ENCODE measurements at places on chromosomes 12 and 14.

GRCh38 chr12:131829356-131829747, 1.2 kb downstream of the MMP17 start:
- DNase-seq: no peak

DNA sequence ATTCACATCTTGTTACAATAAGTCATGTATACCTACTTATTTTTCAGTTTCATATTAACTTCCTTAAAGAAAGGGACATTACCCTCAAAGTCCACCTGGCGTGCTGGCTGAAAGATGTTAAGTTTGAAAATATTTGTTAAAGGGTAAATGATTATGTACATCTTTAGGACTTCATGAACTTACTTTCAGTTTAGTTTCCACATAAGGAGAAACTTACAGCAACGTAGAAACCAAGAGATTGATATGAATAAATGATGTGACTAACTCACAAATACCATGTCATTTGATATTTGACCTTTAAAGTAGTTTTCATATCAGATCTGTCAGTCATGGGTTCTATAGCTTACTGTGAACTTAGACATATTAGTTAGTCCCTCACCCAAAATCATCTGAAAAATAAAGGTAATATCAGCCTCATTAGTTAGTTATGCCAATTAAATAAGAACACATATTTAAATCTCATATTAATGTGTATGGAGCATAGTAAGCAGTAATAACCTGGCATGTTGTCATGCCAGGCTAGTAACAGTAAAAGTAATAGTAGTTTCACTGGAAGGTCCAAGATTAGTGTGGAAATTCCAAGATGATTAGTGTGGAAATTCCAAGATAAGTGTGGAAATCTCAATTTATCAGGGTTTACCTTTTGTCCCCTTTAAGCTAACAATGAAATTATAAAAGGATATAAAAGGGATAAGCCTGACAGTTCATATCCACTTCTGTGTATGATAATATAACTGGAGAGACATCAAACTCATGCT, 1.9 kb upstream of the CLEC2D start:
- no peak for DNase-seq

DNA sequence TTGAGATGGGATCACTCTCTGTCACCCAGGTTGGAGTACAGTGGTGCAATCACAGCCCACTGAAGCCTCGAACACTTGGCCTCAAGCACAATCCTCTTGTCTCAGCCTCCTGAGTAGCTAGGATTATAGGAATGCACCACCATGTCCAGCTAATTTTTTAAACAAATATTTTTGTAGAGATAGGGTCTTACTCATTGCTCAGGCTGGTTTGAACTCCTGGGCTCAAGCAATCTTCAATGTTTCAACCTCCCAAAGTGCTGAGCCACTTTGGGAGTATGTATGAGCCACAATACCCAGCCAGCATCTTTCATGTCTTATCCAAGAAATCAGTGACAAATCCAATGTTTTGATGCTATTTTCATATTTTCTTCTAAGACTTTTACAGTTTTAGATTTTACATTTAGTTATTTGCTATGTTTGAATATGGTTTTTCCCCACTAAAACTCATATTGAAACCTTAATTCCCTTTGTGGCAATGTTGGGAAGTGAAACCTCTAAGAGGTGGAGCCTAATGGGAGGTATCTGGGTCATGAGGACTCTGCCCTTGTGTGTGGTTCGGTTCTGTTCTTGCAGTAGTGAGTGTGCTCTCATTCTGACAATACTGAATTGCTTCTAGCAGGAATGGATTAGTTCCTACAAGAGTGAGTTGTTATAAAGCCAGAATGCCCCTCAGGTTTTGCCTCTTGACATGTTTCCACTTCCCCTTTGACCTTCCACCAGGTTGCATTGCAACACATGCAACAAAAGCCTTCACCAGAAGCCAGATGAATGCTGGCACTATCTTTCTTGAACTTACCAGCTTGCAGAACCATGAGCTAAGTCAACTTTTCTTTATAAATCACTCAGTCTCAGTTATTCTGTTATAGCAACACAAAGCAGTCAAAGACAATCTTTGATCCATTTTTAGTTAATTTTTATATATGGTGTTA, 80.8 kb upstream of the AMIGO2 start:
- DNase-seq: no peak

DNA sequence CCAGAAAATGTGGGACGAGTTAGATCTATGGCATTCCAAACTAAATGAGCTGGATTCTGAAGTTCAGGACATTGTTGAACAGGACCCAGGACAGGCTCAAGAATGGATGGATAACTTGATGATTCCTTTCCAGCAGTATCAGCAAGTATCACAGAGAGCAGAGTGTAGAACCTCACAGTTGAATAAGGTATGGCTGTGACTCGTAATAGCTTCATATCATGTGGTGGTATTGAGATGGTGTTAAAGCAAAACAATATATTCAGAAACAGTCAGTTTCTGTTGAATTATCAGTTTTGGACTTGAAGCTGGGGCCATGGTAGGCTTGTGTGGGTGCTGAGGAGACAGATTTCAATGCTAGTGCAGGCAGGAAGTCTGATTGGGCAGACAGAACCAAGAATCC, 213.7 kb downstream of the ESR2 start:
- no peak for DNase-seq

DNA sequence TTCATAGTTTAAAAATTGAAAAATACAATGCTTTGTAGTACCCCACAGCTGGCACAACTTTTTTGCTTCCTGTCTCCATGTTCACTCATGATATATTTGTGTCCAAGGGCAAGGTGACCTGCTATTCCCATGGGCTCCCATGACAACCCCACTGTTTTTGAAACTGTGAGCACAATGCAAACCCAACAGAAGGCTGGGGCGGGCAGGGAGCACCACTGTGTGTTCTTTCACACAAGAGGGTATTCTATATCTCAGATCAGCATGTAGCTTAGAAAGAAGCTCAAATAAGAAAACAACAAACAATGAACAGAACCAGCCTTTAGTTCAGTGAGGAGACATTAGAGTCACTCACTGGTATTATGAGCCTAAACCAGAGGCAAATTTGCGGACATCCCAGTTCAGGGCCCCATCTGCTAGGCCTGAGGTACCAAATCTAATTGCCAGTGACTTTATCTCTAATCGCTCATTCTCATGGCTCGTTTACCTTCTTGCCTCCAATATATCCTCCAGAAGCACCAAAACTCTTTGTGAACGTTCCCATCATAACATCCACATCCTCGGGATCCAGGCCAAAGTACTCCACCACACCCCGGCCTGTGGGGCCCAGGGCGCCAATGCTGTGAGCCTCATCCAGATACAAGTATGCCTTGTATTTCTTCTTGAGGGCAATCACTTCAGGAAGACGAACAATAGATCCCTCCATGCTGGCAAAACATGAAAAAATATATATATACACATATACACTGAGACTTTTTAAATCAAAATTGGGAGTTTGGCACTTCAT, 56.4 kb upstream of the ISM2 start:
- DNase-seq: no peak

- no peak for DNase-seq
Measured at GRCh38 chr14:45698462-45699134, 445.6 kb upstream of the MIS18BP1 start.

DNA sequence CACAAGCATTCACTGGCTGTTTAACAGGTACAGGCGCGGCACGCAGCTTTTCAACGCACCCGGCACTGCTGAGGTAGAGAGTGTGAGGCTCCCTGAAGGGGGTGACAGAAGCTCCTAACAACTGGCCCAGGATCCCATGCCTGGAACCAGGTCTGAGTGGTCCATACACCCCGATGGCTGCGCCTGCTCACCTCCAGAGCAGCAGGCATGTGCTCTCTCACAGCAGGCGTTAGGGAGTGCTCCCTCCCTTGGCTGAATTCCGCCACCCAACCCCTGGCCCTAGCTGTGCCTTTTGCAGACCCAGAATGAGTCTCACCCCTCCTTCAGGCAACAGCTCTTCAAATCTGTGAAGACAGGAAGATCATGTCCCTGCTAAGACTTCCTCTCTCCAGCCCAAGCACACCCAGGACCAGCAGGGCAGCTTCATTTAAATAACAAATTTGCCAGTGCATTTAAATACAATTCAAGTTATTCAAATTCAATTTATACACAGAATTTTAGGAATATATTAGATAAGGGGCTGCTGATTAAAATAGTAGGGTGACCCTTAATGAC, 86.0 kb downstream of the SETD3 start:
- DNase-seq: no peak

DNA sequence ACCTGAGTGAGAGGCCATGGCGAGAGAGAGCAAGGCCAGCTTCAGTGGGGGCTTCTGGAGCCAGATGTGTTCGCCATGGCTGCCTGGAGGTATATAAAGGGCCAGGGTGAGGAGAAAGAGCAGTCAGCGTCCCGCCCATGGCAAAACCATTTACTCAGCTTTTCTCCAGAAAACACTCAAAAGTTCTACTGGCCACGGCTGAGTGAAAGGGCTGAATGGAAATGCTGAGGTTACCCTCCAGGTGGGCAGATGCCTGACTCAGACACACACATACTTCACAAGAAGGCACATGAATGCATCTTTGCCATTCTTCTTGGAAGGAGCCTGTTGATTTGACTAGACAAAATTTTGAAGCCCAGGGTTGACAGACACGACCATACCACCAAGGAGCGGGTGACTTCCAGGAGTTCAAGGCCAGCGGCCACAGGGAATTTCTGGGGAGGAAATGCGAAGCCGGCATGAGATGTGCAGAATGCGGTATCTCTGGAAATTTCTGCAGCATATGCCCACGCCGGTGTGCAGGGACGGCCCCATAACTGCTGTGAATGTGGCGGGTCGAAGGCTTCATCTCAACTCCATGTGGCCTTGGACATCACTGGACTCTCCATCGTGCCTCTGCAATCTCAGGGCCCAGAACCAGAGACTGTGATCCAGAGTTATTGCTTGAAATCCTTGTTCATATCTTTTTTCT, at the start of gene IL31:
IL31 (minus strand) TSS at position 67 of the 691 bp plus-strand sequence; CDS start at position 18, 49 bp downstream.
- DNase-seq: no peak

GRCh38 chr14:100981809-100982208, 78.3 kb upstream of the RTL1 start:
- no peak for DNase-seq

DNA sequence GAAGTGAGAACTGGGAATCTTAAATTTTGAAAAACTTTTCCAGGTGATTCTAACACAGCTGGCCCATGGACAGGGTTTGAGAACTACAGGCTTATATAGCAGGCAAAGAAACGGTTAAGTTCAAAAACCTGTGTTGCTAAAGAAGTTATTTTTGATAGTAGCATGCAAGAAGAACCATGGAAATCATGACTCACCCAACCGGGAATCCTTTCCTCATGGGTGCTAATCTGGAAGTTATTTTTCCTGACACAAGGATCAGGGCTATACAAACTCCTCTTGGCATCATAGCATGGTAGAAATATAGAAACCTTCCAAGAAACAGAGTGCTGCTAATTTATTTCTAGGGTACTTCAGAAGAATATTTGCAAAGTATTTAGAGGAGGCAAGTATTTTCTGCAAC, 588.7 kb downstream of the CCER1 start:
- no peak for DNase-seq

- peak; percentile 92 for DNase-seq
Measured at GRCh38 chr12:46268583-46269428, at the start of gene SLC38A1. SLC38A1 (minus strand) TSS chr12:46269043; CDS start chr12:46239800, 29,243 bp downstream.

GRCh38 chr12:22126758-22127157, 80.7 kb downstream of the CMAS start:
- DNase-seq: no peak

Data from NCI-H1092 (cell line).